Esophagus squamous epithelium (tissue), 5 donors: ENCODE measurements at places on chromosomes 11 and 22.

DNA sequence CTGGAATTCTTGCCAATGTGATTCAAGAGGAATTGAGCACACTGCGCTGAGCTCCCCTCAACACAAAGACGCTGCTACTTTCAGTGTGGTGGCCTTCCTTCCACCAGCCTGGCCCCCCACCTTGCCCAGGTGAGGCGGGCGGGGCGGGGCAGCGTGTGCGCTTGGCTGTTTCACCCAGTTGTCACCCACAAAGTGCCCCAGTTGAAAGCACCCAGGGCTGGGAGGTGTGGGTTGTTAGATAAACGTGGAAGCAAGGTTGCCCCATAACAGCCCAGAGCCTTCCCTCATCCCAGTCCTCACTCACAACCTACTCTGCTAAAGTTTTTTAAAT, 43.1 kb downstream of the CACNG2 start:
- no peak for DNase-seq

GRCh38 chr22:27629908-27630673, 171.5 kb downstream of the MN1 start:
- no peak for DNase-seq

GRCh38 chr11:75762885-75763284, 5.7 kb upstream of the DGAT2 start:
- DNase-seq = no peak

GRCh38 chr11:110468121-110468520, 38.4 kb downstream of the FDX1 start:
- no peak for DNase-seq

DNA sequence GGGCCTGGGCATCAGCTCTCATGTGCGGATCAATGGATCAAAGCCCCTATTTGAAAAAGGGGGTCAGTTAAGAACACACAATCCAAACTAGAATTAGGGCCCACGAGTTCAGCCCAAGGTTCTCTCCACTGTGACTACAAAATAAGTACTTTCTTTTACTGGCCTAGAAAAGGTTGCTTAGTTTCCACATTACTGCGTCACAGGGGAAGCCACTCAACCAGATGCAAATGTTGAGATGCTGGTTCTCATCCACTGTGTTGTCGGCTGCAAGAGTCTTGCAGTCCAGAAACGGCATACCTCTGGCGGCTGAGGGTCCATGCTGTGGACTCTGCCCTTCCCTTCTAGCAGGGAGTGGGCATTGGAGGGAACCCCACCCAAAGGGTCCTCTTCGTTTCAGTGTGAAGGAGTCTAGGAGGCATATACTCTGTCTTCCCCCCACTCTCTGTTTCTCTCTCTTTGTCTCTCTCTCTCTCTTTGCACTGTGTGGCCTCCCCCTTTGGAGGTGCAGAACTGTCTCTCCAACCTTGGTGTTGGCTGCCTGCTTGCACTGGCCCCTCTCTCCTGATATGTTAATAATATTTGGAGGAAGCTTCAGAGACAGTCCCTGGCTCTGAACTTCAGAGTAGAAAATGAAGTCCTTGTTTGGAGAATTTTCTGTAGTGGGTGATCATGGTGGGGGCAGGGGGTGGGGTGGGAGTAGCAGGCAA, 99.0 kb upstream of the NNMT start:
- no peak for DNase-seq

GRCh38 chr22:48517039-48518030, 1310.3 kb downstream of the BRD1 start:
- DNase-seq = no peak

DNA sequence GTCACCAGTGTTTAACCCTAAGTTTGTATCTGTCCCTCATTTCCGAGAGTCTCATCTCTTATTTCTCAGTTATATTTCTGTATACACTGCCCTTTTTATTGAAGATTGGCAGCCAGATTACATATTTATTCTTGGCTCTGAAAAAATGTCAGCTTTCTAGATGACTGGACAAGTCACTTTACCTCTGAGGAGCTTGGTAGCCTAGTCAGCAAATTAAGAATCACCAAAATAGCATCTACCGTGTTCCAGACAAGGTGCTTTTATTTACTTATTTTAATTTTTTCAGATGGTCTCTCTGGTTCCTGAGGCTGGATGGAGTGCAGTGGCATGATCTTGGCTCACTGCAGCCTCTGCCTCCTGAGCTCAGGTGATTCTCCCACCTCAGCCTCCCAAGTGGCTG, 5.6 kb upstream of the RBM4 start:
- DNase-seq = no peak

DNA sequence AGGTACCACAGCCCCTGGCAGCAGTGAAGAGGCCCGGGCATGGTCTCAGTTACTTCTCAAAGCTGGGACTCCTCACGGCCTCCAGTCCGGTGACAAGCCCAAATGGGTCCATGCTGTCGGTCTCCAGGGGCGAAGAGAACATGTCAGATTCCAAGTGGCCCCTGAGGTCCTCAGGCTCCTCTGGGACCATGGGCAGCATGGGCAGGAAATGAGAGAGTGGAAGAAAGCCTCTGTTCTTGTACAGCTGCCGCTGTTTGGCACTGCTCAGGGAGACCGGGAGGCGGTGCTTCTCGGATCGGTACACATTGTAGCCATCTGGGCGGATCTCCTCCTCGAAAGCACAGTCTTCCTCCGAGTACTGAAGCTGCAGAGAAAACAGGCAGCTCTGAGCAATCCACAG, 4.6 kb downstream of the FGF19 start:
- no peak for DNase-seq

- no peak for DNase-seq
Measured at GRCh38 chr22:19385221-19385906, 46.2 kb downstream of the HIRA start.

DNA sequence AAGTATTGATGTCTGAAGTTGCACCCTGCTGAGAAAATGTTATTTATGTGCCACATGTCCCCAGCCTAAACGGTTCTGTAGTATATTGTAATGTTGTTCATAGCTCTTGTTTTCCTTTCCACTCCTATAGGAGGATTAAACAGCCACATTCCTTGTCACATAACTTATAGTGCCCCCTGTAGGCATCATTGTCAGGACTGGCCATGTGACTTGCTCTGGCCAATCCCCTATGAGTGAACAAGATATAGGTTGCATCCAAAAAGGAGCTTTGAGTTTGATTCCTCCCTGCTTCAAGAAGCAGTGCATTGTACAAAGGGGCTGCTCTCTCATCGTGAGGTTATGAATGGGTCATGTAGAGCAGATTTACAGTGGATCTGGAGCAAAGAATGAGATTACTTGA, 717.6 kb upstream of the ANO5 start:
- no peak for DNase-seq

GRCh38 chr11:96215826-96216225, 127.2 kb downstream of the MAML2 start:
- no peak for DNase-seq

DNA sequence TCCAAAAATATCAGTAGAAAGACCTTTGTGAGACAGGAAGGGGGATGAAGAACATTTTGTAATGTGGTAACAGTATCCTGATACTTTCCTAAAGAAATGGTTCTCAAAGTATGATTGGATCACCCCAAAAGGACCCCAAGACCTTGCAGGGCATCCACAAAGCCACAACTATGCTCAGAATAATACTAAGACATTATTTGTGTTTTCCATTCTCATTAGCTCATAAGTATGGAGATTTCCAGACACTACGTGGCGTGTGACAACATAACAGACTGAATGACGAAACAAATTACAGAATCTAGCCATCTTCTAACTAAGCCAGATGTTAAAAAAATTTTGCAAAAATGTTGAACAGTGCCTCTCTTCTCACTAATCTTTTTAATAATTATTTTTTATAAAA, 24.9 kb downstream of the CHEK2 start:
- DNase-seq = no peak

DNA sequence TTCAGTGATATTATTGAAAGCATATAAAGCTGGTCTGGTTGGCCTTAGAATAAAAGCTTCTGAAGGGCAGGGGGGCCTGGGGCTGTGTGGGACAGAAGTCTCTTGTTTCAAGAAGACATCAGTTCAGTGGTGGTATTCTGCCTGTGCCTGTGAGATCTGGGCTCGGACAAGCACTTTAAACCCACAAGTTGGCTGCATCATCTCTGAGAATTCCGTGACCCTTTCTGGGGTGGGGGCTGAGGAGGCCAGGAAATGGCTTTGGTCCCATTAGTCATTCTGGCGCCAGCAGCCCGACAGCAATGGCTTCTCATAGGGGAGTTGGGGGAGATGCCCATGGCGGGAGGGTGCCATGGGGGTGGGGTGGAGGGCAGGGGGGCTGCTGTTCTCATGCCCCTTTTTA, 104.1 kb downstream of the PKNOX2 start:
- DNase-seq = no peak
